ENCODE measurements at places on chromosomes 6 and 20.

DNA sequence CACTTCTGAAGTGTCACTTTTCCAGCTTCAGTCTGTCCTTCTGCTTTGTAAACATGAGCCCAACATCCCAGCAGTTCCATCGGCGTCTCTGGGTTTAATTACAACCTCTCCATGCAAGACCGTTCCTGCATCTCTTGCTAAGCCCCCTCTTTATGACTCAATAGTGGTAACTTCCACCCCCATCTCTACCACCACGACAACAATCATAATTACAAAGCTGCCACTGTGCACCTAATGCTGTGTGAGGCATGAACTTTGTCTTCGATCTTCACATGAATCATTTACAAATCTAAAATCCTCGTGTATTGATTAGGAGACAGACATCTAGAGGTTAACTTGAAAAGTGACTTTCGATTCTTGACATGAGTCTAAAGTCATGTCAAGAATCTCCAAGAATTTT is 4.9 kb upstream of the CCR6 start:
- DNase-seq: no peak

GRCh38 chr6:36840432-36841403 is 1.5 kb upstream of the CPNE5 start:
- peak; percentile 47 for DNase-seq

DNA sequence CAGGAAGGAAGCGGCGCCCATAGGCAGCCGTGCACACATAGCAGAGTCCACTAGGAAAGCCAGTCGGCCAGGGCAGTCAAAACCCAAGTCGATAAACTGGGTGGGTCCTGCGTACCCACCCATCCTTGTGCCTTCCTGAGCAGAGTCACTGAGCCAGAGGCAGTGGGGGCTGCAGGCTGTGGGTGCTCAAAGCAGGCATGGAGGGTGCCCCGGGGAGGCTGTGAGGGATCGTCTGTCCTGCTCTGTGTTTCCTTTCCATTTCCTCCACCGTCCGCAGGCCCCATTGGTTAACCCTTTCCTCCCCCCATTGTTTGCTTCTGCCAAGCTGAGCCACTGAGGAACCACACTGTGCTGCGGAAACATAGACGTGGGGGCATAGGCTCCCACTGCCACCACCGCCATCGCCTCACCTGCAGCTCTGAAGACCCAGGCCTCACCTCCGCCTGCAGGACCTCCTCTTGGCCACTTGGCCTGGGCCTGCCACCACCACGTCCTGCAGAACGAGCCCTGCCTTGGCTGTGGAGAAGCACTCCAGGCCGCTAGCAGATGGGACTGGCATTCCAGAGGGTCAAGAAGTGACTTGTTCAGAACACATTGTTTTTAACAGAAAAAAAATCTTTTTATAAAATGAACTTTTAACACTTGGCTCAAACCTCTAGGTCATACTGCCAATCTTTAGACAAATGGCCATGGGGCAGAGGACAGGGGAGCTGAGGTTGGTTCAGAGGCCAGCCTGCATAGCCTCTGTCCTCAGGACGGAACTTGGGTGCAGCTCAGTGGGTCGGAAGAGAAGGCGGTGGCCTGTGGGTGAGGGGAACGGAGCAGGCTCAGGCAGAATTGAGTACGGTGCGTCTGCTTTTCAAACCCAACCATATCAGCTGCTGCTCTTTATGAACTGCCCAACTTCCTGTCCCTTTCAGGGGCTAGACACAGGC is 52.6 kb downstream of the TCP11 start:
- DNase-seq: no peak

- no peak for DNase-seq
Observed at GRCh38 chr20:21396599-21397340, 556 bp downstream of the NKX2-4 start.

DNA sequence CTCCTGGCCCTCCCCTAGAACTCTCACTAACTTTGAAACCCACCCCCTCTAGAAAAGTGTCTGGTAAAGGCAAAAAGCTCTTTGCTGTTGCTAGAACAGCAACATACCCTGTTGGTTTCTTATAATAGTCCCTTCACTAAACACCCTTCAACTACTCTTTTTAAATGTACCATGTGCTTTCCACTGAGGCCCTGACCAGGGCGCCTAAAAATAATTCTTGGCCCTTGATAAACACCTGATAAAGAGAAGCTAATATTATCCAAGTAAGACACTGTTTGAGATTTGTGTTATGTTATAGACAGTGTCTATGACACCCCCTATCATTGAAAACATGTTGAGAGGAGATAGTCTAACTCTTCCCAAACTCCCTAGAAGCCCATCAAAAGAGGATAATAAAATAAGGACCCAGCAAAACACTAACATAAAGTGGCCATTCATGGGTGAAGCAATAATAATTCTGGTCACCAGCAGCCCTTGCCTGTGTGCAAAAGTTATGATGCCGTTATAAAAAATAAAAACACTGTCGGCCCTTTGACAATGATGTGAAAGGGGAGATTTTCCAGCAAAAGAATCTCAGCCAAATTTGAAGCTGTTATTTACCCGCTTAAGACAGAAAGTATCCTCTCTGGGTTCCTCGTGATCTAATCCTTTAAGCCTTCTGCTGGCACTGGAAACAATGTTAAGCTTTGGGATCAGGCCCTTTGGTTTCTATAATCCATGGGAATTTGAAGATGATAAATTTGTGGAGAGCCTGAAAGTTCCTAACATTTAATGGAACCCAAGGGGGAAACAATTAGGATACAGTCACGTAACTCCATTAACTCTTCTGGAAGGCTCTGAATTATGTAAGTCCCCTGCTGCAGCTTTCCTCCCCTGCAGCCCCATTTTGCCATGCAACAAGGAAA is 122.6 kb upstream of the PLCB4 start:
- DNase-seq: no peak

GRCh38 chr20:50467174-50467573 is 43.0 kb upstream of the PTPN1 start:
- DNase-seq: no peak

DNA sequence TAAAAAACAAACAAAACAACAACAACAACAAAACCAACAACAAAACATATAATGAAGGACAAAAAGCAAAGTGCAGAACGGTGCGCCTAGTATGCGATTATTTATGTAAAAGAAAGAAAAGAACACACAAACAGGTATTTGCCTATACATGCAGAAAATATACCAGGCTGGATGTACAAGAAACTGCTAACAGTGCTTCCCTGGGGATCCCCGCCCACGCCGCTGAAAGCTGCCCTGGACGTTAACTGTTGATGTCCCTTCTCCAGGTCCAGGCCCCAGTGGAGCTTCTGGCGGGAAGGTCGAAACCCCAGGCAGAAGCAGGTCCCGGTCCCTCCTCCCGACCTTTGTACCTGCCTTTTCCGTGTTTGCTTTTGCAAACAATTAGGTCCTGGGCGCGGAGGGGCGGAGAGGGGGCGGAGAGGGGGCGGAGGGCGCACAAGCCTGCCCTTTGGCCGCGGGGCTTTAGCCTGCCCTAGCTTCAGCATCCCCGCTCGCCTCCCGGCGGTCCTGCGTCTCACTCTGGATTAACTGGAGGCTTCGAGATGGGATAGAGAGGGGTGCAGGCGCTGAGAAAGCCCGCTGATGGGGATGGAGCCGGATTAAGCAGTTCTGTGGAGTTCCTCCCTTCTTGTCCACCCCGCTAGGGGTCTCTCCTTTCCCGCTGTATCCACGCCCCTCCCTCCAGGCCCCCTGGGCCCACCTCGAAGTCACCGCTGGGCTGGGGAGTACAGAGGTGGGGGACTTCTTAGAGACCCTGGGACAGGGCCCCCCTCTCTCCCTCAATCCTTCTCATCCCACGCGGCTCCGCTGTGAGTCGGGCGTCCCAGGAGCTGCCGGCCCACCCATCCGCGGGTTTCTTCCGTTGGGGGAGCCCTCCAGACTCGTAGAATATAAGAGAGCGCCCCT is 8.2 kb upstream of the AHCY start:
- peak; percentile 53 for DNase-seq

GRCh38 chr20:36277546-36277945 is 28.6 kb upstream of the DLGAP4 start:
- no peak for DNase-seq

GRCh38 chr6:111737065-111737521 is 131.4 kb upstream of the TRAF3IP2 start:
- DNase-seq: peak; percentile 35

DNA sequence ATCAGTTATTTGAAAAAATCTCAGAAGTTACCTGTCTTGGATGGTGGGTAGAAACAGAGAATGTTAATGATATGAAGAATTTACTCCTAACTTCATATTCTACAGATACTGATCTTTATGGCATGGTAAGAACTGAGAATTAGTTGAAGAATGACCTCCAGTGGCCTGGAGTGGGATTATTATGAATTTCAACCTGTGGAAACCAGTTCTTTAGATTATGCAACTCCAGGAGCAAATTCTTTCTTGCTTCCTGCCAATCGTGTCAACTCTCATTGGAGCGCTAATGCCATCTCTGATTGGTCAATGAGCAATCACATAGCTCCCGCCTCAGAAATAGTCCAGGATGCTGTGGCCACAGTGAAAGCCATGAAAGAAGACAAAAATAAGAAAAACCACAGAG is 40.6 kb downstream of the LYRM2 start:
- DNase-seq: no peak

- no peak for DNase-seq
Observed at GRCh38 chr6:112156668-112157067, 69.3 kb downstream of the FAM229B start.

- DNase-seq: no peak
Observed at GRCh38 chr6:112007805-112008204, 46.1 kb upstream of the CCN6 start.

DNA sequence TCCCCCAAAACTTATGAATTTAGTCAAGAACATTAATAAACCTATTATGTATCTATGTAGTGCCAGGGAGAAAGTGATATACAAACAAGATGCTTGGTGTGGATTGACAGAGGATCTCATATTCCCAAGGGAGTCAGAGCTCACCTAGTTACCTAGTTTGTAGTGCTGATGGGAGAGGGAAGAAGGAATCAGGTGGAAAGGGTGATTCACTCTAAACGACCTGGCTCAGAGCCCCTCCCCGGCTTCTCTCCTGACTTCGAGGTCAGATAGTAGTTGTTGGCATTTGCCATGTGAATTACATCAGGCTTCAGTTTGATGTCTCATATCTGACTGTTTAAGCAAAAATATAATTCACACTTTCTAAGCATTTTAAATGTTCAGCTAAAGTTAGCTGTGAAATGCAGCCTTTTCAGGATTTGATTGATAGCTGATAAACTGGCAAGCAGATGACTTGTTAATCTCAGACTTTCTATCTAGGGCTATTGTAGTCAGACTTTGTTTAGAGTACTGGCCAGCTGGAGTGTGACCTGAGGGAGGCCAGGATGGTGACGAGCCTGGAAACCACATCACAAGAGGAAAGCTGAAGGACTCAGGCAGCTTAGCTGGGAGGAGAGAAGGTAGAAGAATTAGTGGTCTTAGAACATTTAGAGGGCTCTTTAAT is 123.7 kb downstream of the AKAP7 start:
- DNase-seq: no peak

DNA sequence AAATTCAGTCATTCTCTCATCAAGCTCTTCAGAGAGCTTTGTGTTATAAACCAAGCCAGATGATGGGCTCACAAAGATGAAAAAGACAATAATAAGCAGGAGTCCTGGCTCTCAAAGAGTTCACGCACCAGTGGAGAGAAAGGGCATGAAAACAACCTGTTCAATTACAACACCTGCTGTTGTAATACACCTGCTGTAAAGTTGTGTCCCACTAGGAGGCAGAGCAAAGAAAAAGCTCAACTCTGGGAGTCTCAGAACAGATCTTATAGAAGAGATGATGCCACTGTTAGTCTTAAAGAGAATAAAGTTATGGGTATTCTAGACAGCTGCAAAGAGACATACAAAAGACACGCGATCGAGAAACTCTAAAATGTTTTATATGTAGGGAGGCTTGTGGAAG is 100.6 kb downstream of the DCDC2 start:
- no peak for DNase-seq

GRCh38 chr6:27130668-27131428 is 116.7 kb upstream of the PRSS16 start:
- peak; percentile 9 for DNase-seq

GRCh38 chr20:25195962-25196785 is 662 bp downstream of the ENTPD6 start:
- peak; percentile 5 for DNase-seq

DNA sequence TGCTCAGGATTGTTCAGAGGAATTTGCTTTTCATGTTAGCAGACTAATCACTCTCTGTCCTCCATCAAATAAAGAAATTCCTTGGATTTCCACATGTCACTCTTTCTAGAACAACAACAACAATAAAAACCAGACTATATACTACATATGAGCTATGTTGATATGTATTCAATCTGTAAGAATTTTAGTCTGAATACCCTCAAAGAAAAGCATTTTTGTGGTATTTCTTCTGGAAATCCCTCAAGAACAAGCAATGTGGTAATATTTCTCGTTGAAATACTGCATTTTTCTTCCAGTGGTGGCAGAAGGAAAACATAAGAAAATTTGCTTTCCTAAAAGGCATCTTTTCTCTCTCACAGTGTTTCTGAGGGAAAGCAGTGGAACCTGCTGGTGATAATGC is 312.6 kb upstream of the RSPO3 start:
- DNase-seq: no peak

GRCh38 chr6:106425382-106425781 is 64.9 kb downstream of the CRYBG1 start:
- DNase-seq: no peak

DNA sequence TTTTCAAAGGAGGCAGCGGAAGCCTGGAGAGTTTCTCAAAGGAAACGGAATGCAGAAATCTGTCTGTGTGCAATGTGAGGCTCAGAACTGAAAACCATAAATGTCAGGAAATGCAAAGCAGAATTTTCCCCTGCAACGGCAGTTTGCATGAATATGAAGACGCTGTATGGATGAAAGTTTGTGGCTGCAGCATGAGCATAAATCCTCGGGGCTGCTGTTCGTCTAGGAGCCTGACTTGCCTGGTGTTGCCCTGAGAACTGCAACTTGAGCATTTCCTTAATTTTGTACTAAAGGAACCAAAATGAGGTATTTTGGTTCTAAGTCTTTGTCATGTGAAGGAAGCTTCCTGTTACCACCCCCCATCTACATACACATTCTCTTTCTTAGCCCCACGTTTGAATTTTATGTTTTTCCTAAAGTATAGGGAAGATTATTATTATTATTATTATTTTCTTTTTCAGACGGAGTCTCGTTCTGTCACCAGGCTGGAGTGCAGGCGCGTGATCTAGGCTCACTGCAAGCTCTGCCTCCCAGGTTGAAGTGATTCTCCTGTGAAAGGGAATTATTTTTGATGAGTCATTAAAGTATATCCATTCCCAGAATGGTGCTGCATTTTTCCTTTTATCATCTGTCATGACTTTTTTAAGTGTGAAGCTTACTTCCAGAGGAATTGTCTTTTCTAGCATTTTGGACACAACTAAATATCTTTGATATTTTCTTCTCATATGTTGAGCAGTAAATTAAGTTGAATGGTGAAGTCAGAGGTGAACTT is 33.1 kb downstream of the MTHFD1L start:
- peak; percentile 47 for DNase-seq

DNA sequence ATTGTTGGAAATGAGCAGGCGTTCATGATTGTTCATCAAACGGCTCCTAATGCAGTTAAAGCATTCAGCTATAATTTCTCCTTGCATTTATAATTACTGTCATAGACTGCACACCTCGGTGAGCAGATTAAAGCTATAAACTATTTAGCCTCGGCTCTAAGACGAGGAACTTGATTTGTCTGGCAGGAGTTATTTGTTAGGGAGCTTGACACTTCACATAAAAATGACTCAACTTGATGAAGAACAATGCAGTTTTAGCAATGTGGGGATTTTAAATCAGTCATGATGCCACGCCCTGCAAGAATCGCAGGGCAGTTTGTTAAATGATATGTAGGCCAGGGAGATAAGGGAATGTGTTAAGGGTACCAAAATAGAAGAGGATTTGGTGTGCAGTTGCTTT is 290.2 kb downstream of the TSHZ2 start:
- no peak for DNase-seq

GRCh38 chr6:1244941-1245340 is 67.0 kb upstream of the FOXQ1 start:
- no peak for DNase-seq

GRCh38 chr6:134207421-134207820 is 110.5 kb downstream of the SGK1 start:
- DNase-seq: no peak

Measured in foreskin fibroblast (primary cell).